Stomach (tissue), 19 donors: ENCODE measurements at places on chromosomes 5 and 9. TPM values are rescaled to one million over a fixed set of nuclear protein-coding genes. Genes with fewer than 3 reads are reported as not detected.

GRCh38 chr5:102196481-102196880 lies 99.6 kb downstream of the SLCO4C1 start:
- DNase-seq, result no peak

DNA sequence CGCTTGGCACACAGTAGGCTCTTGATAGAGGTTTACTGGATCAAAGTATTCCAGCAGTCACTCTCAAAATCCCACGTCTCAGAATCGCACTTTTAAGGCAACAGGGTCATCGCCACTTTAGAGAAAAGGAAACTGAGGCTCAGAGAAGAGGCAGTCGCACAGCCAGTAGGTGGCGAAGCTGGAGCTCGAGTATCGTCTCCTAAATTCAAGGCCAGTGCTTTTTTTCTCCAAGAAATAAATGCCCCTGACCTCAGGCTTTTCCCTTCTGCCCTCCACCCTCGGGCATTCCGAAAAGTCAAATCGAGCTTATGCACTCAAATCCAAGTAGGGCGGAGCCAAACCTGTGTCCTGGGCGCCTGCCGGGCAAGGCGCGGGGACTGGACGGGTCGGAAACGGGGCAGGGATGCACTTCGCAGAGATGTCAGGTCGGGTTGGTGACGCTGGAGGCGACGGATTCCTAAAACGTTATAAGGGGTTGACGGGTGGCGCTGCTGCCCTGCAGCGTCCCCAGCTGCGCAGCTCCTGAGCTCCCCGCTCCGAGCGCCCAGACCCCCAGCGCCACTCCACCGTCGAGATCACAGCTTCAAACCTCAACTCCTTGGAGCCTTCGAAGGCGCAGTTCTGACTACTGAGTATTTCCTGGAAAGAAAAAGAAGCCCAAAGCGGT lies 4.7 kb upstream of the FOXB2 start:
- DNase-seq, result no peak

- no peak for DNase-seq
These were observed 22.6 kb downstream of the DAB2IP start for GRCh38 chr9:121674017-121674416.

ZFP37 gene
- total RNA-seq, result 3.8 TPM

DNA sequence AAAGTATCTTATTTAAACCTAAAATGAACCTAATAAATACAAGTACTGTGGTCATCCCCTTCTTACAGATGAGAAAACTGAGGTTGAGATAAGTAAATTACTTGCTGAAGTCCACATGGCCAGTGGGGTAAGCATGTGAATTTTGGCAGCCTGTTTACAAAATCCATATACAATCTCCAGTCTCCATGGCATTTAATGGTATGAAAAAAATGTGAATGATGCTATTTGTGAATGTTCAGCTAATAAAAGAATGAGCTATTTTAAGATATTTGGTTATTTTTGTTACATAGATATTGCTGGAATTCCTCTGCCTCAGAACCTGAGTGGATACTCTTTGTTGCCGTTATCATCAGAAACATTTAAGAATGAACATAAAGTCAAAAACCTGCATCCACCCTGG lies 19.3 kb upstream of the GPR150 start:
- no peak for DNase-seq

DNA sequence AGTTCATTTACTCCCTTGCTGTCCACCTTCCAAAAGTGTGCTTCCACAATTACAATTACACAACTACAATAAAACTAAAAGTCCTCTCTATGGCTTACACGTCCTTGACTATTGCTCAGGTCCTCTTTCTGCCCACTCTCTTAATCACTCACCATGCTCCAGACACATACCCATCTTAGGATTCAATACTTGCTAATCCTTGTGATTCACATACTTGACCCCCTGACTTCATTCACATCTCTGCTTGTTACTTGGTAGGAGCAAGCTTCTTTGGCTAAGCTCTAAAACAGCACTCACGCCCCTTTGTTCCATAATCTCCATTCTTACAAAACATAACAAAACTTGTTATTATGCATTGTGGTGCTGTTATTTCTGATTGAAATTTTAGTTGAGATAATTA lies 215.8 kb downstream of the EDIL3 start:
- no peak for DNase-seq

DNA sequence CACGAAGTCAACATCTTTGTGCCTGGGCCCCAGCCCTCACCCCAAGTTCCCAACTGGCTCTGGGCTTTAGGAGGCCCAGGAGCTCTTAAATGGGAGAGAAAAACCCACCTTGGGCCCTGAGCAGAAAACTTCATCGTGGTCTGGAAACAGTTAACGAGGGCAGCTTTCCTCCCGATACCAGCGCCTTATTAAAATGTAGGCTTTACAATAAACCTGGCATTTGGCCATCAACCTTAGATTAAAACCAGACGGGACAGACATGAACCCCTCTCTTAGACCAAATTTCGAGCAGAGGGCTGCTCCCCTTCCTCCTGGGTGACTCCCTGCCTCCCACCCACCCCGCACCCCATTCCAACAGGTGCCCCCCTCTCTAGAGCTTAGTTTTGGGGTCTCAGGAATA lies 39.4 kb downstream of the PRRX2 start:
- no peak for DNase-seq

DNA sequence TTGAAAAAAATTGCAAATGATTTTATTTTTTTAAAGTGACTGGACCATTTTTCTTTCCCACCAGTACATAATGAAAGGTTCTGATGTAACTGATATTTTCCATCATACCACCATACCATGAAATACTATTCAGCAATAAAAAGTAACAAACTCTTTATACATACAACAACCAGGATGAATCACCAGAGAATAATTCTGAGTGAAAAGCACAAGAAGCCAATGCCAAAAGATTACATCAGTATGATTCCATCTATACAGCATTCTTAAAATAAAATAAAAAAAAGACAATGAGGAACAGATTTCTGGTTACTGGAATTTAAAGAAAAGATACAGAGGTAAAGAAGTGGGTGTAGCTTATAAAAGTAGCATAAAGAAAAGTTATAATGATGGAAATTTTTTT lies 423.7 kb upstream of the ST8SIA4 start:
- no peak for DNase-seq

MAP1B gene
- 985 TPM for total RNA-seq

SPINK7 gene
- total RNA-seq, result not detected
